CD4-positive, alpha-beta T cell treated with Interleukin-21 for 1 hour (primary cell): ENCODE measurements at places on chromosomes 1 and 21.
A peak's percentile ranks its signal among the peaks of the same experiment; 100 is the strongest.

- DNase-seq = peak; percentile 64
Observed at GRCh38 chr1:2311184-2312032, 79.9 kb downstream of the MORN1 start.

GRCh38 chr1:156217871-156218270, 5.1 kb downstream of the PMF1 start:
- peak; percentile 75 for DNase-seq

- DNase-seq = no peak
Observed at GRCh38 chr1:31787261-31787660, 23.1 kb upstream of the ADGRB2 start.

GRCh38 chr1:3159121-3159520, 90.1 kb downstream of the PRDM16 start:
- no peak for DNase-seq

DNA sequence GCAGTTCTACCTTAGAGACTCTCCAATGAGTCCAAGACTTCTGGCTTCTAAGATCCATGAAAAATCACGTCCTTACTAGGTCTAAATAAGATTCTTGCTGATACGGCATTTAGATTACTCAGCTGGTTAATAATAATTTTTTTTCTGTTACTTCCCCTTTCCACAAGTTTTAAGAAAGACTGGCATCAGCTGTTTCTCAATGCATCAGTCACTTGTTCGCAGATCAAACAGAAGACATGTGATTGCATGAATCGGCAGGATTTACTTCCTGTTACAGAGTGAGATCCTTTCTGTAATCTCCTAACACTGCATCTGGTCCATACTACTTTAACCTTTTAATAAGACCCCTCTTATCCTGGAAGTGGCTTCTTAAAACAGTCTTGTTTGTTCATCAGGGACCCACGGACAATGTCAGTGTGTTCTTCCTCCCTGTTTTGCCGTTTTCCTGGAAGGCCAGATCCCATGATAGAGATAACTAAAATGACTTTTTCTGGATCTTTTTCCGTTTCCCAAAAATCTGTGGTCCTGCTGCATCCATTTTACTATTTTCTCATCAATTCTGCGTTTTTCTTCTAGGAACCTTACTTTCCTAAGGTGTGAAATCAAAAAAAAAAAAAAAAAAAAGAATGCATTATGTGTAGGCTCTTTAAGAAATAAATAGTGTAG, 6.1 kb downstream of the NPL start:
- peak; percentile 24 for DNase-seq

GRCh38 chr1:152386940-152387339, 27.1 kb downstream of the CRNN start:
- no peak for DNase-seq
